Right forelimb (tissue), 1 donor: ENCODE measurements at places on chromosomes 5 and 9.

GRCh38 chr9:117768750-117769395 is 64.7 kb downstream of the TLR4 start:
- DNase-seq, result no peak

DNA sequence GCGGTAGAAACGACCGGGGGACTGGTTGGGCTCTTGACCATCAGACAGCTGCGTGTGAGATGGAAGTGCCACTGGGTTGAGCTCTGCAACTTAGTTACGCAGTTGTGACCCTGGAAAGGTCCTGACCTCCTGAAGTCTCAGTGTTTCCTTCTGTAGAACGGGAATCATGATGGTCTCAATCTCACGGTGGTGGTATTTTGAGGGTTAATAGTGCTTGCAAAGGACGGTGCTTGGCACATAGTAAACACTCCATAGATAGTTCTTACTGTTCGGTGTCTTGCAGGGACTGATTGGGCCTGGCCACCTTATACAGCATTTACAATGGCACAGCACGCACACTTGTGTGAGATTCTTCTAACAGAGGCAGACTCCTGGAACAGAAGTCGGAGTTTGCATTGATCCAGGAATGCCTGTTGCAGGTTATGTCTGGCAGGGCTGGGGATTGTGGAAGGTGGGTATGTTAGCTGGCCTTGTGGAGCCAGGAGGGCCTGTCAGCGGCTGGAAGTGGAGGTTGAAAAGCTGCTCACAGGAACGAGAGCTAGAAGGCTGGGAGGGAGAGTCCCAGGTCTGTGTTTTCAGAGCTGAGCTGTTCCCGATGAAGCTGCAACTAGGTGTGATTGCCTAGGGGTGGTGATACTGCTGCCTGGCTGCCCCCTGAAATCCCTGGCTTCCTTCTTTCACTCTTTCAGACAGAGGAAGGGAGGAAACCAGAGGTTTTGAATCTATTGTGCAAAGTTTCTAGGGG is 962 bp upstream of the TXN start:
- no peak for DNase-seq

DNA sequence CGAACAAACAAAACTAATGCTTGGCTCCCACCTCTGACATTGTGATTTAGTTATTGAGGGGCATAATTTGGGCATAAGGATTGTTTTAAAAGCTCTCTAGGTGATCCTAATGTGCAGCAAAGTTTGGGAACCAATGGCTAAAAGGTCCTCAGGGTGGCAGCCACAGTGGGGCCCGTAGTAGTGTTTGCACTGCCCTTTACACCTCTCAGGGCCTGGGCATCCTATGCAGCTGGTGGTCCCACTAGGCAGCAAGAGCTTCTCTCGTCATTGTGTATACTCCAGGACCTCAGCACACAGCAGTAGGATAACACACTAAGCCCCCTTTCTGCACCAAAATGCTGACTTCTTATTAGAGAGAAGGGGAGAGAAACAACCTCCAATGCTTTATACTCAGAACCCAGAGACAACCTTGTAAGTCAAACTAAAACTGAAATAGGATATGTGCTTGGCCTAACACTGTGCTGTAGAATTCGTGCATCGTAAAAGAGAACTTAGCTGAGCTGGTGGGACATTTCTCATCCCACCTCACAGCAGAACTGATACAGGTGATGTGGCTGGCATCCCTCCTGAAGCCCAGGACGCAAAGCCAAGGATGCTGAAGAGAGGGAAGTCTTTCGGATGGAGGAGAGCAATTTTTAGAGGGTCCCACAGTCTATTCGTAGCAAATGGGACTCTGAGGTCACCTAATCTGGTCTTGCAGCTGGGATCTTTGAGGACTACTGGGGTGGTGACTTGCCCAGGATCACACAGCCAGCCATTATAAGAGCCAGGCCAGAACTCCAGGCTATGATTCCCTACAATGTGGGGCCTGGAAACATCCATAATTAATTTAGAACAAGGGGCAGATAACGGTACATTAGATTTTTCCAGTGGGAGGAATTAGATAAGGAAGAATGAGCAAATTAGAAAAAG is 1.2 kb downstream of the GLRX start:
- DNase-seq, result no peak

GRCh38 chr9:92373167-92373566 is 31.2 kb downstream of the OGN start:
- DNase-seq, result no peak

- no peak for DNase-seq
Measured at GRCh38 chr9:135307300-135307699, 172.3 kb upstream of the PPP1R26 start.

DNA sequence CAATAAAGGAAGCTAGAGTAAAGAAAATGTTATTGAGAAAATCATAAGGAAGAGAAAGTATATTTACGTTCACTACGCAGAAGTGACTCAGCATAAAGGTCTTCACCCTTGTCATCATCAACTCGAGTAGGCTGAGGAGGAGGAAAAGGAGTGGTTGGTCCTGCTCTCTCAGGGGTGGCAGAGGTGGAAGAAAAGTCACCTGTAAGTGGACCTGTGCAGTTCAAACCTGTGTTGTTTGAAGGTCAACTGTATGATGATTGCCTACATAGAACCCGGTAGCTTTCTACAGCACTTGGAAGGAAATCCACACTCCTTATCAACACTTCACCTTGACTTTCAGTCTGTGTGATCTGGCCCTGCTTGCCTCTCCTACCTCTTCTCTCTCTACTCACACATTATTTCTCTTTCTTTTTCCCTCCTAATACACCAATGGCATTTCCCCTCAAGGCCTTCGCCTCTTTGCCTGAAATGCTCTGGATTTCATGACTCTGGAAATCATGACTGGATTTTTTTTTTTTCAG is 109.3 kb upstream of the CPEB4 start:
- no peak for DNase-seq
